Caudate nucleus (tissue), 63 donors: ENCODE measurements at places on chromosomes 1 and 21.
A peak's percentile ranks its signal among the peaks of the same experiment; 100 is the strongest.

- DNase-seq = no peak
Observed at GRCh38 chr1:163205513-163205912, 2.8 kb upstream of the RGS5 start.

- peak; percentile 51 for DNase-seq
Observed at GRCh38 chr1:113390871-113391648, 745 bp downstream of the MAGI3 start.

DNA sequence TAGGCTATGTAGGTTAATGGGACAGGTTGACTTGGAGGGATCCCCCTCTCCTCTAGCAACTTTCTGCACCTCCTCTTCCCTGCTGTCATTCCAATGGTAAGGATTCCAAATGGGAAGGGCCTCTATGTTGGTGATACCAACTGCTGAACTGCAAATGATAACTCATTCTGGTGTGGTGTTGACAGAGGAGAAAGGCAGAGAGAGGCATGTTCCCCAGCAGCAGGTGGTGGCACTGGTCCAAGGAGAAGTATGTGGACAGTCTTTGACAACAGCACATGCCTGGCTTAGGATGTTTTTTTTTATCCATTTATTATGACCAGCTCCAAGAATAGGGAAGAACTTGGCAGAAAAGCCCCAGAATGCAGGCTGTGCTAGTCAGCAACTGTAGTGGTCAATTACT is 19.6 kb upstream of the SPAG17 start:
- no peak for DNase-seq

- DNase-seq = no peak
Observed at GRCh38 chr1:15680561-15681348, 3.4 kb upstream of the PLEKHM2 start.

GRCh38 chr1:24410750-24411149 is 2.8 kb downstream of the STPG1 start:
- no peak for DNase-seq

- no peak for DNase-seq
Observed at GRCh38 chr1:199837321-199837720, 190.2 kb upstream of the NR5A2 start.

DNA sequence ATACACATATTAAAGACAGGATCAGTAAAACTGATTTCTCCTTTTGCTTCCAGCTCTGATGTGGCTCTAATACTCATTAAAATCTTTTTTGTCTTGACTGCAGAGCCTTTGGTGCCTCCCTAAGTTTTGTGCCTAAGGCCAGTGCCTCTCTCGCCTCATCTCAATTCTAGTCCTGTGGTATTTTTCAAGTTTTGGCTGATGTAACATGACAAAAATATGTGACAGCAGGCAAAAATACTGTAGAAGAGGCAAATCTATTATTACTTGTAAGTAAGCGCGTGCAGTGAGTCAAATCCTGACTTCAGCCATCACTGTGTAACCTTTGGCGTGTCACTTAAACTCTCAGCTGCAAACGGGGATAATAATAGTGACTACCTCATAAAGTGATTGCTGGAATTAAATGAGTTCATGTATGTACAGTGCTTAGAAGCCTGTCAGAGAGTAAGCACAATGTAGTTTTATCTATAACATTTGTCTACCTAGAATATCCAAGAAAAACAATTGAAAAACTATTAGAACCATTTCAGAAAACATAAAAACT is 74.0 kb downstream of the MAB21L3 start:
- DNase-seq = no peak

DNA sequence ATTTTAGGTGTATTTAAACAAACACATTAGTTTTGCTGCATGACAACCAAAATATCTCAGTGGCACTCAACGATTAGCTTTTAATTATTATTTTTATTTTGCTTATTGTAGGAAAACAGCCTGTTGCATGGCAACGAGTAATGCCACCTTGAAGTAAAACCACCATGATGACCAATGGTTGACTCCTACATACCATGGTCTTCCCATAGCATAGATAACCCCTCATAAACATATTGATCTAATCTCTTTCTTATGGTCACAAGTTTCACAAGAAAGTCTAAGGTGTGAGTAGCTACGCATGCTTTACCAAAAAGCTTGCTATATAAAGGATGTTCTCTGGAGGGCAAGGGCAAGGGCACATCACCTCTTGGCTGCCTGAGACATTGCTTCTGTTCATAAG is 61.5 kb upstream of the PTBP2 start:
- DNase-seq = no peak

GRCh38 chr1:44405798-44406736 is 1.0 kb downstream of the RNF220 start:
- DNase-seq = no peak

GRCh38 chr1:59750328-59751003 is 64.3 kb upstream of the HOOK1 start:
- no peak for DNase-seq

DNA sequence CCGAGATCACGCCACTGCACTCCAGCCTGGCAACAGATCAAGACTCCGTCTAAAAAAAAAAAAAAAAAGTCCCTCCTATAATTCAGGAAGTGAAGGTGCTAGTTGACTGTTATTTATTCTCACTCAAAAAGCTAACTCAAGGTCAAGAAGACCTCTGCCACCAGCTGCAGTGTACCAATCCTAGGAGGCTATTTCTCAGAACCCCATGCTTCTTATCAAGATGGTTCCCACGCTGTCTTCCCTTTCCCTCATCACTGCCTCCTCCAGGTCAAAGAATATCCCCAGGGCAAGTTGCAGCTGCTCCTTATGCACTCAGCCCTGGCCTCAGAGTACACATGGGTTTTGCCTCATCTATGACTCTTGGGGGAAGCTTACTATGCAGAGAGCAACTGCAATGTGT is 53.6 kb downstream of the RERE start:
- no peak for DNase-seq

DNA sequence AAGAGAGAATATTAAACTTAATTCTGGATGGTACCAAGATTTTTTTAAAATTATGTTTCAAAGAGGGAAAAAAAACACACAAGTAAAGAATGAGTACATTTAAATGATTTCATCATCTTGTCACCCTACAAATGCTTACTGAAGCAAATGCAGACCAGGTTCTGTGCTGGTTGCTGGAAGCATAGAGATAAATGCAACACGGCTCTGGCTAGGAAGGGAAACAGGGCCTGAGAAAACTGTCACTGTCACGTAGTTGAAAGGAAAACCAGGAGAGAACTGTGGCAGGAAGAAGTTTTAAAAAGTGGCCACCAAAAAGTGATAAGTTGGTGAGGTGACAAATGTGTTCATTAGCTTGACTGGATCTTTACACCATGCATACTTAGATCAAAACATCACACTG is 336.9 kb upstream of the NFIA start:
- DNase-seq = no peak

- DNase-seq = peak; percentile 11
Observed at GRCh38 chr1:7975212-7975865, 13.8 kb downstream of the PARK7 start.

DNA sequence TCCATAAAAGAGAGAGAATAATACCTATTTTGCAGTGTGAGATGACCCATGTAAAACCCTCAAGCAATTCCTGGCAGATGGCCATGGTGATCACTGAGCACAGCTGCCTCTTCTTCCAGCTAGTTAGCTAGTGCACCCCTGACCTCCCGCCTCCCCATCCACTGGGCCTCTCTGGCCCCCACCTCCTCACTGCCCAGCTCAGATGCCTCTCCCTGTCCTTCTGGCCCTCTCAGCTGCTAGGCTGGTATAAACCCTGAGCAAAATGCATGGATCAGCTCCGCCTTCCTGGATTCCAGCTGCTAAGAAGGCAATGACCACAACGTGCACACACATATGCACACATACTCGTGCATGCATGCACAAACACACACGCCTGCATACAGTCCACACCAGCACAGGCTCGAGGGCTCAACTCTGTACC is 117.2 kb downstream of the DMRTB1 start:
- no peak for DNase-seq

GRCh38 chr1:65231718-65232330 is 77.5 kb upstream of the DNAJC6 start:
- no peak for DNase-seq

DNA sequence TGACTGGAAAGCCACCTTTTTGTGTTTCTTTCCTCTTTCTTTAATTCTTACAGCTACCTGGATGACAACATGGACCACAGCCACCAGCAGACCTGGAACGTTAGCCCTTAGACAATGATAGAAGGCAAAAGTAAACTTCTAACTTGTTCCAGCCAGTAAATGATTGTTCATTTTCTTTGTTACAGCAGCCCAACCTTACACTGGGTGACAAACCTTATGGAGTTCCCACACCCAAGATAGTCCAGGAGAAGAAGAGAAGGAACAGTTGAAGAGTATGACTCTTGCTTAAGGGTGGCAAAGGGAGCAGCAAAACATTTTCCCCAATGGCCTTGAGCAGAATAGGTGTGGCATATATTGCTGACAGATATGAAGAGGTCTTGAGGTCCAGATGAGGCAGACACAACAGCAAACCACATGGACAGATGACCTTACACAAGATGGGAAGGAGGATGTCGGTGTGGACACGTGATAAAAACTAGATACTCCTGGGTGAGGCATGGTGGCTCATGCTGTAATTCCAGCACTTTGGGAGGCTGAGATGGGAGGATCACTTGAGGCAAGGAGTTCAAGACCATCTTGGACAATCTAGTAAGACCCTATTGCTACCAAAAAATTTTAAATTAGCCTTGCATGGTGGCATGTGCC is 11.8 kb upstream of the FAM76A start:
- DNase-seq = no peak

GRCh38 chr1:26838474-26839338 is 12.2 kb downstream of the ZDHHC18 start:
- DNase-seq = no peak

DNA sequence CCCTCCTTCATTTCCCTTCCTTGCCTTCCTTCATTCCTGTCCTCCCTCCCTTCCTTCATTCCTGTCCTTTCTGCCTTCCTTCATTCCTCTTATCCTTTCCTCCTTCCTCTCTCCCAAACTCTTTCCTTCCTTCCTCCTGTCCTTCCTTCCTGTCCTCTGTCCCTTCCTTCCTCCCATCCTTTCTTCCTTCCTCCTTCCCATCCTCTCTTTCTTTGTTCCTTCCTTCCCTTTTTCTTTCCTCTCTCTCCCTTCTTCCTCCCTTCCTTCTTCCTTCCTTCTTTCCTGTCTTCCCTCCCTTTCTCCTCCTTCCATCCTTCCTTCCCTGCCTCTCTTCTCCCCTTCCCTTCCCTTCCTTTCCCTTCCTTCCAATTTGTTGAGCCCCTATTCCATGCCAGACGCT is 15.8 kb upstream of the JUN start:
- DNase-seq = no peak

DNA sequence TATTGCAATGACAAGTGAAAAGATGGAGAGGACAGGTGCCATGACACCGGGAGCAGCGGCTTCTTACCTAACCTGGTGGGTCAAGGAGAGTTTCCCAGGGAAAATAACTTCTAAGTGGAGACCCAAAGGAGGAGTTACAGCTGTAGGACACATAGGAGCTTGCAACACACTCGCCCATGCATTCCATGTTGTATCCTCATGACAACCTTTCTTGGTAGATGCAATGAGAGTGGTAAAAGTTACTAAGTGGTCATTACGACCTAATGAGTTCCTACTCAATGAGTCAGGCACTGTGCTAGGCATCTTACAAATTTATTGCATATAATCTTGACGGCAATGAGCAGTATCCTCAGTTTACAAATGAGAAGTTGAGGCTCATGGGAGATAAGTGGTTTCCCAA is 119.5 kb upstream of the HOOK1 start:
- DNase-seq = no peak
